ENCODE measurements at places on chromosomes 2 and 18. TPM values are rescaled to one million over a fixed set of nuclear protein-coding genes. Genes with fewer than 3 reads are reported as not detected.

Gene CIB4
- total RNA-seq: not detected

Gene TNS1
- total RNA-seq: 3.2 TPM

Gene DSC3
- 0.47 TPM for total RNA-seq

Gene ACSL3
- 87.0 TPM for total RNA-seq

Gene ERBB4
- 1.8 TPM for total RNA-seq

Gene APOB
- total RNA-seq: not detected

Gene ALPP
- total RNA-seq: 0.34 TPM

Gene NGEF
- 7.2 TPM for total RNA-seq

- peak overlapping the region; percentile 28 for H3K27ac ChIP-seq
- H3K27me3 ChIP-seq: no peaks in the 10 kb centered on the region
- no peak overlapping the region for H3K4me3 ChIP-seq
- peaks cover 17% of the 10 kb centered on the region for H3K4me1 ChIP-seq
- H3K36me3 ChIP-seq: no peaks in the 10 kb centered on the region
- no peak for DNase-seq
Measured at GRCh38 chr2:180706694-180707093, 273.7 kb upstream of the UBE2E3 start.

DNA sequence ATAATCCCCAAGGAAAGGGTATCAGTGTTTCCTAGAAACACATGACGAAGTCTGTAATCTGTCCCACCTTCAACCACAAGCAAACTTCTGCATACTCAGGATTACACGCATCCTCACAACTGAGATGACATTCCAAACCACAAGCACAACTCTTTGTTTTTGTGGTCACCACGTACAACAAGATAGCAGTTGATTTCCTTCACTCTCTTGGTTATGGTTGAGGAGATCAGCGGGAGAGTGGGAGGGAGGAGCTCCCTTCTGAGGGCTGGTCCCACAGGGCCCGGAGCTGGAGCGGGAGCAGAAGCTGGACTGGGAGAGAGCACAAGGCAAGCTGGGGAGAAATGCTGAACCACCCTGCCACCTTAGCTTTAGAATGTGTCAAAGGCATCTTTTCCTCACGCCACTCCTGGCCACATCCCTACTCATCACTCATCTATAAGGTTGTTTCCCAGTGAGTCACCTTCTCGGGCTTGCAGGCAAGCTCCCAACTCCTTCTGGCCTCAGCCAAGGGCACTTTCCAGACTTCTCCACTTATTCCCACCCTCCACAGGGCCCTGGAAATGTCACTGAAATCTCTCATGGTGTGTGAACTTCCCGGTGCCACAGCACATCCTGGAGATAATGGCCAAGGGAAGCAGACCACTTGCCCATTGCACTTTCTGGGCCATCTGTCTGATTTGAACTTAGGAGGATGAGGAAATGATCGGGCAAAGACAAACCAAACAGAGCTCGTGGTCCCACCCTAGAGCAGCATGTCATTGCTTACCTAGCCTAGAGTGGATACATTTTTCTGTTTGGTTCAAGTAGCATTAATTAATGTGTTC lies 98.9 kb upstream of the LGALSL start:
- peaks cover 6% of the 10 kb centered on the region for H3K27me3 ChIP-seq
- H3K4me3 ChIP-seq: no peak overlapping the region
- peaks cover 2% of the 10 kb centered on the region for H3K4me1 ChIP-seq

DNA sequence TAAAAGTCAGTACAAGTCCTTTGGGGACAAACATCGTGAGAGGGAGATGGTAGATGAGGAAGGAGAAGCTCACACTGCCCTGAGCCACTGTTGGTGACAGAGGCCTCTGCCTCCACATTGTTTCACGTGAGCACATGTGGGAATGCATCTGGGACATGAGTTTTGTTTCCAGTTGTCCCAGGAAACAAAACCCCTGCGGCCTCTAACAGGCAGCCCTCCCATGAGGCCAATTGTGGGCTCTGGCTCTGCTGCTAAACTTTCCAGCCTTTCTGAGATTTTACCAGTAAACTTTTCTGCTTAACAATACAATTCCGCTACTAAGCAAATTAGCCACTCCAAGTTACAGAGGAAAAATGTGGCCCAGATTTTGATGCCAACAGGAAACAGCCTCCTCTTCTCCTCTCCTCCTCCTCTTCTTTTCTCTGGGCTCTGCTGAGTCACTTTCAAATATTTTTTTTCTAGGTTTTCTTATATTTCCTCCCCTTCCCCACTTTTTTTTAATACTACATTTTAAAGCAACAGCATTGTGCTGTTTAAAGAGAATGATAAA lies 23.4 kb upstream of the LRRC30 start:
- H3K36me3 ChIP-seq: no peaks in the 10 kb centered on the region
- no peak for DNase-seq
- peaks cover 18% of the 10 kb centered on the region for H3K4me1 ChIP-seq

DNA sequence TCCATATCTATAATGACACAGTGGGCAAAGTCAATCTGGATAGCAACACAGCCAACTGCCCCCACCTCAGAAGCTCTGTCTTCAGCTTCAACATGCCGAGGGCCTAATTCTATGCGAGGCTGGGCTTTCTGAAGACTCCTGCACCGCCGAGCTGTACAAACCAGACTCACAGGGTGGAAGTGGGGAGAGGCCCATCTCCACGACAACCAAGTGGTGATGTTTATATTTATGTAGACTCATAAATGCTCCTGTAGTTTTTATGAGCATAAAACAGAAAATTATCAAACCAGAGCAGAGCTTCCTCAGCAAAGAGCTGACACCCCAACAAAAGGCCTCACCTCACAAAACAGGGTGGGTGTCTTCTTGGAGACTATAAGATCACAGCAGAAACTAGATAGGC lies 77.0 kb upstream of the LGALSL start:
- H3K27ac ChIP-seq: no peak overlapping the region
- H3K36me3 ChIP-seq: no peaks in the 10 kb centered on the region
- H3K27me3 ChIP-seq: no peaks in the 10 kb centered on the region
- no peaks in the 10 kb centered on the region for H3K4me1 ChIP-seq

GRCh38 chr2:202841090-202841867 lies 30.3 kb downstream of the ICA1L start:
- H3K4me1 ChIP-seq: no peaks in the 10 kb centered on the region
- H3K4me3 ChIP-seq: no peak overlapping the region
- no peak overlapping the region for H3K27ac ChIP-seq
- H3K36me3 ChIP-seq: peaks cover 27% of the 10 kb centered on the region
- H3K27me3 ChIP-seq: no peaks in the 10 kb centered on the region
- DNase-seq: no peak

- peaks cover 25% of the 10 kb centered on the region for H3K27me3 ChIP-seq
- no peak overlapping the region for H3K4me3 ChIP-seq
Measured at GRCh38 chr2:128280158-128280871, 38.4 kb downstream of the HS6ST1 start.

DNA sequence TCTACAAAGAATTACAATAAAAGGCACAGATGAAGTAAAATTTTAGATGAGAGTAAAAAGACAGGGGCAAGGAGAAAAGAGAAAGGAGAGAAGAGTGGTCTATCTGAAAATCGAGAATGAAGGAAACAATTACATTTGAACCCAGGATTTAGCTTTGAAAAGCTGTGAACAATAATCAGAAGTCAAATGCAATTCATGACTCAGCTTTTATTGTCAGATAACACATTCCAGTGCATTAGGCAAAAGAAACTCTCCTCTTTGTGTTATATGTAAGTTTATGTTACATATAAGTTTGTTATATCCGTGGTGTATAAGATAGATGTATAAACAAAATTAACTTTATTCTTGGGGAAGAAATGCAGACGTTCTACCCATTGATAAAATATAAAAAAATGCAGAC lies 284.5 kb downstream of the GBX2 start:
- H3K27ac ChIP-seq: no peak overlapping the region
- H3K4me3 ChIP-seq: no peak overlapping the region
- peaks cover 6% of the 10 kb centered on the region for H3K36me3 ChIP-seq
- no peak for DNase-seq

GRCh38 chr2:217033186-217033585 lies 173.3 kb upstream of the TNP1 start:
- H3K27me3 ChIP-seq: no peaks in the 10 kb centered on the region
- H3K27ac ChIP-seq: no peak overlapping the region
- no peak overlapping the region for H3K4me3 ChIP-seq

- no peak overlapping the region for H3K27ac ChIP-seq
- no peak overlapping the region for H3K4me3 ChIP-seq
- no peaks in the 10 kb centered on the region for H3K4me1 ChIP-seq
- no peaks in the 10 kb centered on the region for H3K36me3 ChIP-seq
Measured at GRCh38 chr18:23827681-23828080, 138.4 kb downstream of the LAMA3 start.

DNA sequence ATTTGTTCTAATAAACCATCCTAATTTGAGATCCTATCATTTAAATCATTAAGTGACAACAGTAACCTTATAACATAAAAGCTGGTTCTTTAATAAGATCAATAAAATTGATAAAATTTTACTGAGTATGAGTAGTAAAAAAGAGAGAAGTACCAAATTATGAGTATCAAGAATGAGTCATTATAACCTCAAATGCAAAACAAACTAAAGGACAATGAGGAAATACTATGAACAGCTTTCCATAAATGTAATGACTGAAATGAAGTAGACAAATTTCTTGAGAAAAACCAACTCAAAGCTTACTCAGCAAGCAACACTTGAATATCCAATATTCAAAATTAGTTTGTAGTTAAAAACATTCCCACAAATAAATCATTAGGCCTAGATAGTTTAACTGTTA lies 433.0 kb downstream of the ZEB2 start:
- no peak overlapping the region for H3K4me3 ChIP-seq
- H3K4me1 ChIP-seq: no peaks in the 10 kb centered on the region
- peaks cover 5% of the 10 kb centered on the region for H3K36me3 ChIP-seq

GRCh38 chr2:180938451-180938850 lies 42.0 kb upstream of the UBE2E3 start:
- DNase-seq: no peak
- H3K27ac ChIP-seq: no peak overlapping the region
- peaks cover 13% of the 10 kb centered on the region for H3K4me1 ChIP-seq
- H3K27me3 ChIP-seq: no peaks in the 10 kb centered on the region
- H3K36me3 ChIP-seq: no peaks in the 10 kb centered on the region

DNA sequence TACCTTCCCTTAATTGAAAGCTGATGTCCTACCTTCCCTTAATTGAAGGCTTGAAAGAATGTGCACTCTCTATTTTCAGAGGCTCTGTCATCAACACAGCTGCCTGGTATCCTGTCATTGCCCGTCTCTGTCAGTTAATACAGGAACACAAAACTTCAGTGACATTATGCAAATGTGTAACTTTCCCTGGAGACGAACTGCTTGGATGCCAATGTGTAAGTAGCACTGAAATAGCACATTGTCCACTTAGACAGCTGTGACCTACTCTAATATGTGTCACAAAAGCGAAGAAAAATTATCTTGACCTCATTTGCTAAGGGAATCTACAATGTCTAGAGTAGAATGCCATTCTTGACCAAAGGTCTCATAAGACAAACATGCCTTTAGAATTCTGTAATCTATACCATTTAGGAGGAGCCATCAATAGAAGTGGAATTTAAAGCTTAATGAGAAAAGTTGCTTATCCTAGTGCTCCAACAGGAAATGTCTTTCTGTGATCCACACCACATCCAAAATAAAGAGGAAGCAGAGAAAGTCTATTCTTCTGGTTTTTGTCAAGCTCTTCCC lies 138.1 kb downstream of the BARD1 start:
- DNase-seq: no peak
- peak overlapping the region; percentile 50 for H3K27ac ChIP-seq
- H3K27me3 ChIP-seq: no peaks in the 10 kb centered on the region
- H3K4me1 ChIP-seq: peaks cover 13% of the 10 kb centered on the region
- peaks cover 8% of the 10 kb centered on the region for H3K36me3 ChIP-seq

- no peak for DNase-seq
- no peaks in the 10 kb centered on the region for H3K36me3 ChIP-seq
- H3K27me3 ChIP-seq: peaks cover 2% of the 10 kb centered on the region
- no peaks in the 10 kb centered on the region for H3K4me1 ChIP-seq
- no peak overlapping the region for H3K27ac ChIP-seq
Measured at GRCh38 chr2:152223977-152224376, 48.4 kb upstream of the STAM2 start.

DNA sequence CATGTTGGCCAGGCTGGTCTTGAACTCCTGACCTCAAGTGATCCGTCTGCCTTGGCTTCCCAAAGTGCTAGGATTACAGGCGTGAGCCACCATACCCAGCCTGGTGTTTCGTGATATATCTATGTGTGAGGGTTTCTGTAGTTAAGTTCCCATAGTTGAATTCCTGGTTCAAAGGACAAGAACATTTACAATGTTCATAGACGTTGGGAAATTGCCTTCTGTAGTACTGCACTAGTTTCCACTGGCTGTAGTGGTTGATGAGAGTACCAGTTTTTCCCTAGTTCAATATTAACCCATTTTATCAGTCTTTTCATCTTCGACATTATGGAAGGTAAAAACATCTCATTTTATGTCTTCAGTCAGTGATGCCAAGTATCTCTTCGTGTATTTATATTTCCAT lies 171.0 kb downstream of the NEDD4L start:
- no peaks in the 10 kb centered on the region for H3K27me3 ChIP-seq
- DNase-seq: no peak
- no peaks in the 10 kb centered on the region for H3K36me3 ChIP-seq
- H3K27ac ChIP-seq: no peak overlapping the region
- H3K4me1 ChIP-seq: peaks cover 20% of the 10 kb centered on the region

DNA sequence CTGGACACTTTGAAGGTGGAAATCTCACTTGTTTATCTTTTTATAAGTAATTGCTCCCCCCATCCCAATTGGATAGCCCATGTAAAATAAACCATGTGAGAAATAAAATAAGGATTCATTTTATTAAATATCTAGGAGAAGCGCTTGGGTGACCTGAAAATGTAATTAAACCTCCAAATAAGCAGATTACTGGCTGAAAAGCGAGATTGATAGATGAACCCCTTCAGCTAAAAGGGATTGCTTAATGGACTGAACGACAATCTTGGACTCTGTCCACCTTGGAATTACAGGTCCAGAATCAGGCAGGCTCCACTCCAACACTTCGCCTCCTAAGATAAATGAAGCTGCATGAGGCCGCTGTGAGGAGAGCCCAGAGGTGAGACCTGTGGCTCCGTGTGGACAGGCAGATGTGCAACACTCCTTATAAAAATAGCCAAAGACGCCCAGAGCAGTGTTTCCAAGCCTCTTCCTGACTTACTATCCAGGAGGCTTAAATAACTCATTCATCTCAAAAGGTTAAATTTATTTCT lies 441.5 kb downstream of the MTX2 start:
- H3K4me1 ChIP-seq: peaks cover 7% of the 10 kb centered on the region
- no peak overlapping the region for H3K27ac ChIP-seq
- no peaks in the 10 kb centered on the region for H3K36me3 ChIP-seq

DNA sequence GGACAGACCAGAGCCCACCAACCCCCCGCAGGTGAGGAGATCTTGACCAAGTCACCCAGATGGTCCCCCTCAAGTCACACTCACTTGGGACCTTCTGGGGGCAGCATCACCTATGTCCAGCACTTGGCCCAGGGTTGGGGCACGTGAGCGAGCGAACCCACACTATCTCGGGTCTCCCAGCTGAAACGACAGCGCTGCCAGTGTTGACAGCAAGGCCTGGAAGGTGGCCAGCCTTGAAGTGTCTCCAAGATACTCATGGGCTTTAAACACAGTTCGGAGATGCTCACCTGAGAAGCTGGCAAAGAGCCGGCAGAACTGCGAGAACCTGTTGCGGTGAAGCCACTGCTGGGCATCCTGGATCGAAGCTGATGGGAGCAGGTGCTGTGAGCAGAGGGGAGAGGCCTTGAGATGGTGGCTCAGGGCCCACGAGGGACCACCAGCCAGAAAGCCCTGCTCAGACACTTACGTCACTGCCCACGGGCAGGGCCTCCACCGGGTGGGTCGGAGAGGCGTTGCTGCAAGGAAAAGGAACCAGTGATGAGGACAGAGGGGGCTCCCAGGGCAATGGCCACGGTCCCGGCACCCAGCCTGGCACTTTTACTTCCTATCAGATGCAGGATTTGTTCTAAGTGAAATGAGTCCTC lies 47.5 kb downstream of the TFCP2L1 start:
- peaks cover 5% of the 10 kb centered on the region for H3K36me3 ChIP-seq
- no peak overlapping the region for H3K4me3 ChIP-seq
- peaks cover 4% of the 10 kb centered on the region for H3K27me3 ChIP-seq
- no peak for DNase-seq

GRCh38 chr18:71114550-71115210 lies 825.8 kb downstream of the SOCS6 start:
- H3K4me1 ChIP-seq: peaks cover 2% of the 10 kb centered on the region
- no peaks in the 10 kb centered on the region for H3K36me3 ChIP-seq
- H3K27ac ChIP-seq: no peak overlapping the region

Measured in glutamatergic neuron (in vitro differentiated cells).